ENCODE measurements at places on chromosomes 4 and X. TPM values are rescaled to one million over a fixed set of nuclear protein-coding genes. Genes with fewer than 3 reads are reported as not detected.

Gene SRPK3
- under 0.01 TPM for total RNA-seq

Gene FAM149A
- total RNA-seq: 0.19 TPM

Gene PCDH19
- total RNA-seq: 2.2 TPM

Gene ARHGAP36
- not detected for total RNA-seq

Gene MAGEE1
- 0.65 TPM for total RNA-seq

Gene EMD
- total RNA-seq: 18.8 TPM

Gene P2RY4
- total RNA-seq: 0.06 TPM

Gene CYLC1
- total RNA-seq: not detected

Gene NAA11
- not detected for total RNA-seq

Gene NWD2
- total RNA-seq: not detected

Gene FANCB
- total RNA-seq: 5.1 TPM

Gene ADGRA3
- 1.3 TPM for total RNA-seq

Gene EGFL6
- total RNA-seq: not detected

Gene FGG
- total RNA-seq: not detected

Gene ASB12
- total RNA-seq: not detected

Gene RBMXL3
- total RNA-seq: not detected

Gene SCML1
- 5.7 TPM for total RNA-seq

Gene GRID2
- not detected for total RNA-seq

Gene SLC9A7
- 3.9 TPM for total RNA-seq

Gene SERPINA7
- not detected for total RNA-seq

Gene SLC49A3
- total RNA-seq: 5.9 TPM

Gene UGT2A1
- not detected for total RNA-seq

Gene CXXC4
- under 0.01 TPM for total RNA-seq

Gene HEPH
- 0.16 TPM for total RNA-seq

Gene VEGFC
- total RNA-seq: 4.5 TPM

Gene PAGE2B
- total RNA-seq: not detected

Gene HTRA3
- total RNA-seq: 8.5 TPM

Gene MGAT4D
- total RNA-seq: not detected

Gene FTSJ1
- 34.3 TPM for total RNA-seq

Gene FGB
- total RNA-seq: not detected

Gene CFP
- total RNA-seq: 0.49 TPM

Gene SSX3
- total RNA-seq: not detected

Gene CSAG3
- not detected for total RNA-seq

Gene IDS
- total RNA-seq: 35.0 TPM

Gene ZCCHC12
- total RNA-seq: not detected

Gene HSD17B13
- 0.13 TPM for total RNA-seq

Gene PARM1
- total RNA-seq: under 0.01 TPM

Gene IL2
- total RNA-seq: not detected

Gene NAT8L
- total RNA-seq: under 0.01 TPM

Gene PGM2
- 36.3 TPM for total RNA-seq

Gene L1CAM
- 0.16 TPM for total RNA-seq

Gene CT45A2
- total RNA-seq: not detected

Data from bladder microvascular endothelial cell (primary cell).